NCI-H2029 treated with DMSO at 0.1 percent for 48 hours (cell line): ENCODE measurements at places on chromosomes 11 and 22.

DNA sequence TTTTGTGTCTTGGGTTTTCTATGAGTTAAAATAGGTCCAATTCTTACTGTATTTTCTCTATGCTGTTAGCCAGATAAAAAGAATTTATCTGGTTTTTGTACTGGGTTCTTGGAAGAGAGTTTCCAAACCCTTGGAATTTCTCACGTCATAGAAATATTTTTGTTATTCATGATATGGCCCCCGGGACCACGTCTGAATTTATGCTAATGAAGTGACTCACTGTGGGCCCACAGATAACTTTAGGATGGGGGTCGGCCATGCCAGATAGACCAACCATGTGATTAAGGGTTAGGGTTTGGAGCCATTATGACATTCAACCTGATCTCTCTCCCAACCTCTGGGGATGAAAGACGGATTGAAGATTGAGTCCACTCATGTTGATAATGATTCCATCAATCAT lies 35.6 kb upstream of the DDI1 start:
- no peak for DNase-seq

- no peak for DNase-seq
Measured at GRCh38 chr11:68774194-68774585, 22.9 kb upstream of the TESMIN start.

- DNase-seq, result no peak
Measured at GRCh38 chr11:26622181-26622580, 50.1 kb upstream of the MUC15 start.

GRCh38 chr11:45333001-45333971 lies 47.1 kb upstream of the SYT13 start:
- DNase-seq, result peak; percentile 85

- DNase-seq, result peak; percentile 70
Measured at GRCh38 chr11:58024601-58025091, 965 bp downstream of the OR9Q1 start.

GRCh38 chr11:122701143-122701542 lies 45.6 kb downstream of the UBASH3B start:
- no peak for DNase-seq
